ENCODE measurements at places on chromosomes 4 and X. TPM values are rescaled to one million over a fixed set of nuclear protein-coding genes. Genes with fewer than 3 reads are reported as not detected.

- no peak for DNase-seq
These were observed 100.4 kb downstream of the QRFPR start for GRCh38 chr4:121280425-121280824.

DNA sequence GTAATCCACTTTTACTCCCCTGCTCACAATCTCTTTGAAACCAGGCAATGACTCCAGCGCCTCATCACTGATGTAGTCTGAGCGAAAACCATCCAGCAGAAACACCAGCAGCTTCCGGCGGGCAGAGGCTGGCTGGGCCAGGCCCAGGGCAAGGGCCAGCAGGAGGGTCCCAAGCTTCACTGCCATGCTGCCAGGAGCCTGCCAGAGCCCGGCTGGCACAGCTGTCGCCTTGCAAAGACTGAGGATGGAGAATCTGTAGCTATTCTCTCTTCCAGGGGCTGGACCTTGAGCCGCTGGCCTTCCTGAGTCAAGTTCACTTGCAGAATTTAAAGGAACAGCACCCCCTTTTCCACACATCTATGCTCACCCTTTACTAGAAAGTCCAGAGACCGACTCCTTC lies at the start of gene ENPP6:
Gene ENPP6 (minus strand): TSS at position 240 of the 400 bp plus-strand sequence. CDS start 54 bp downstream, at position 186.
- no peak for DNase-seq

DNA sequence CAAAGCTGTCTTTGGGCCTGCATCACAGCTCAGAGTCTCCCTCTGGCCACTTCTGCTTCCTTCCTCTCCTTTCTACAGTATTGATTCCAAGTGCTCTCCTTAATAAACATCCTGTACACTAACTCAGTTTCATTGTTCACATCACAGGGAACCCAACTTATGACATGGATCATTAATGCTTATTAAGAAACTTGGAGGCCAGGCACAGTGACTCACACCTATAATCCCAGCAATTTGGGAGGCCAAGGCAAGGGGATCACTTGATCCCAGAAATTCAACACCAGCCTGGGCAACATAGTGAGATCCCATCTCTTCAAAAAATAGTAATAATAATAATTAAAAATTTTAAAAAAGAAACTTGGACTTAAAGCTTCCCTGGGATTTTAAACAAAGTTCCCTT lies 89.2 kb upstream of the EFHC2 start:
- DNase-seq = peak; percentile 57

DNA sequence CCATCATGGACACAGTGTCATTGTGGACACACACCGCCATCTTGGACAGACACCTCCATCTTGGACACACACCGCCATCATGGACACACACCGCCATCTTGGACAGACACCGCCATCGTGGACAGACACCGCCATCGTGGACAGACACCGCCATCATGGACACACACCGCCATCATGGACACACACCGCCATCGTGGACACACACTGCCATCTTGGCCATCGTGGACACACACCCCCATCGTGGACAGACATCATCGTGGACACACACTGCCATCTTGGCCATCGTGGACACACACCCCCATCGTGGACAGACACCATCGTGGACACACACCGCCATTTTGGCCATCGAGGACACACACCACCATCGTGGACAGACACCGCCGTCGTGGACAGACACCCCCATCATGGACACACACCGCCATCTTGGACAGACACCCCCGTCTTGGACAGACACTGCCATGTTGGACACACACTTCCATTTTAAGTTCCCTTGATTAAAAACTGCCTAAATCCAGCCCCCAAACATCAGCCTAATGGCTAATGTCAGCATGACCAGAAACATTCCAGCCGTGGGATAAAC lies 9.1 kb downstream of the ASMTL start:
- no peak for DNase-seq

Gene ERVMER34-1
- total RNA-seq = 3.2 TPM

Data from bronchial epithelial cell (primary cell).